Foreskin keratinocyte (primary cell): ENCODE measurements at places on chromosomes 13 and 19.

DNA sequence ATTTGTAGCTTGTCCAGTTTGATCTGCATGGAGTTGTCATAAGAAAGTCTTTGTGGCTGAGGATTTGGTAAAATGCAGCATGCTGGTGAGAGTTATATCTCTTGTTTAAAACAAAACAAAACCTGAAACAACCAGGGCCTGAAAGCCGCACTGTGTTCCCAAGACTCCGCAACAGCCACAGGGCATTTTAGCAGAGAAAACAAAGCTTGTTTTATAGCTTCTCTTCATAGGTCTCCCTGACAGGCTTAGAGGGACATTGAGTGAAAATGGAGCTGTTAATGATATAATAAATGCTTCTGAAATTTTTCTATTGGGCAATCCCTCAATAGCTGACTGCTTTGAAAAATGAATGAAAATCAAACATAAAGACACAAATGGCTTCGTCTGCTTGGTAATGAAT lies 148.7 kb upstream of the RNF113B start:
- no peak for DNase-seq

GRCh38 chr13:94483970-94484369 lies 4.5 kb upstream of the DCT start:
- DNase-seq, result no peak

- no peak for DNase-seq
These were observed 242.6 kb upstream of the RFC3 start for GRCh38 chr13:33575378-33575777.

DNA sequence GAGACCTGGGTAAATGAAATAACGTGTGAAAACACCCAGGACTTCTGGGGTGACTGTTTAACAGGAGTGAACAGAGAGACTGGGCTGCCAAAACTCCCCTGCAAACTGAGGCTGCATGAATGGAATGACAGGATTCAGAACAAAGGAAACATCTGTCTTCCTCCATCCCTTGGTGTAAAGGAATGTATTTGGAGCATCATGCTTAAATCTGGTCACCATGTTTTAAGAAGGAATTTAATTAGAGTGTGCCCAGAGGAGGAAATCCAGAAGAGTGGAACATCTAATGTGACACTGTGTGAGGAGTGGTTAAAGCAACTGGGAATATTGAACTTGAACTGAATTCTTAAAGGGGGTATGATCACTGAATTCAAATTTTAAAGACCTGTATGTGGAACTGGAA lies 437.2 kb downstream of the LIG4 start:
- DNase-seq, result no peak

- DNase-seq, result no peak
These were observed 1.1 kb downstream of the IGFLR1 start for GRCh38 chr19:35741203-35741515.

DNA sequence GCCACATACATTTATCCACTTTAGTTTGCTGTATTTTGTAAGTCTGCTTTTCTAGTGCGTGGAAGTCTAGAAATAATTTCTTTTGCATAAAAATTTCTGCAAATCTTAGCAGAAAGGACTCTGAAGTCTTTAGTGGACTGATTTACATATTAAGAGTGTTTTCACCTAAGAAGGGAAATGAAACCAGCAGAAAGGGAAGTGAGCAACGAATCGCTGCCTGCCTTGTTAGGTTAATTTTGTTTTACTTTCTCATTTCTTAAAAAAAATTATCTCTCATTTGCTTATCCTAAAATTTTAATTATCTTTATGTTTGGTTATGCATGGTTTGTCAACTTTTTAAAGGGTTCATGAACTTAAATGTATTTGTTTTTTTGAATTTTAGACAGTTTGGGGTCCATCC lies 767 bp upstream of the GPR18 start:
- DNase-seq, result no peak

DNA sequence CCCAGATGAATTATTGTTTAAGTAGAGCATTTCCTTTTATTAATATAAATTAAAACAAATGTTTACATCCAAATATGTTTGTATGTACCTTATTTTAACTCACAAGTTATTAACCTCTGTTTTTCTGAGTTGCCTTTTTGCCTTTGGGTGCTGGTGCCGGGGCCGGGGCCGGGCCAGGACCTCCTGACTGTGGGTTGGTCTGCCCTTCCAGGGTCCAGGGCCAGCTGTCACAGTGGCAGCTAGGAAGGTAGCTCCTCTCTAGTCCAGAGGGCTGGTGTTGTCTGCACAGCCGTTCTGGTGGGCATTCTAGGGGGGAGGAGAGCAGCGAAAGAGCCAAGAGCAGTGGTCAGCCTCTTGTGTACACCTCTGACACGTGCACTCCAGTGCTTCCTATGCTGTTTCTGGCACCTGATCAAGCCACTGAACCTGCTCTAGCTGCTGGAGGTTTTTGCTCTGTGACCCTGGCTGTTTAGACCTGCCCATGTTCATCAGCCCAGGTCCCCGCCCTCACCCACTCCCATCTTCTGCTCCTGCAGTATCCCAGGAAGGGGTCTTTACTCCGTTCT lies 2.0 kb upstream of the UBA2 start:
- DNase-seq, result no peak

GRCh38 chr19:34365463-34366401 lies 736 bp downstream of the GPI start:
- peak; percentile 19 for DNase-seq
